ENCODE measurements at places on chromosomes 5 and 9. TPM values are rescaled to one million over a fixed set of nuclear protein-coding genes. Genes with fewer than 3 reads are reported as not detected.

- no peak for DNase-seq
Observed at GRCh38 chr5:110590187-110590586, 136.3 kb downstream of the TMEM232 start.

DNA sequence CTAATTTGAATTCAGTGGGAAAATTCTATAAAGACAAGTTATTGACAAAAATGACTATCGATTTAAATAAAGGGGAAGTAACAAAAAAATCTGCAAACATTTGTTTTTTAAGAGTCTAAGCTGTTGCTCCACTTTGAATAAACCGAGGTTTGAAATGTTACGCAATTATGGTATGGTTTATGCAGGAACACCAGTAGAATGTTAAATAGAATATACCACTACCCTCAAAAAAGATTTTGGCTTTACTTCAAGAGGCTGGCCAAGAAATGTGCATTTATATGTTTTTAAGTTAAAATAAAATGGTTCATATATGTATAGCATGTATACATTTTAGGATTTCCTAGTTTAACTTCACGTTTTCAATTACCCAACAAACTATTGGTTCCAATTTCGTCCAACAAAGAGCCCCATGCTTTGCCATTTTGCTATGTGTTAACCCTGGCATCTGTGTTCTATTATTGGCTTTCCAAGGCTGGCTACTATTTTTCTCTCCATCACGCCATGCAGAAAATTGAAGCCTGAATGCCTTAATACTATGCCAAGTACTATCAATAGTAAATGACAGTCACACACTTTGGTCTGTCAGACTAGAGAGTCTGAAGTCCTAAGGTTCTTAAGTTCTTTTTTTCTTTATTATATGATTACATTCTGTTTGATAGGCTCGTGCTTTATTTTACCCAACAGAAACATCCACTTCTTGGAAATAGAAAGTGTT, 171.2 kb downstream of the BRINP1 start:
- DNase-seq, result no peak

DNA sequence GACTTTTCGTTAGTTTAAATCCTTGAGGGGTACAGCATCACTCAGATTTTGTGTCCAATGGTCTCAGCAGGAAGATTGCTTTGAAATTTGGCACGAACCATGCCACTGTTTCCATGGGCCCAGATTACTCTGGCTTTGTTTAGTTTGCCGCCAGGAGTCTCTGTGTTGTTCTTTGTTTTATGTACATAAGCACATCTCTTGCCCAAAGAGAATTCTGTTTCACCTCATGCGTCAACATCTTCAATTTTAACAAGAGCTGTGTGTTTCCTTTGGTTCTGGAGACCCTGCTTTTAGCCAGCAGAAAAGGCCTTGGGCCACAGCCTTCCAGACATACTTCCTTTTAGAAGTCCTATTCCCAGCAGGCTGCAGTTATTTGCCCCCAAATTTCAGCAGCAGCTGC, 62.4 kb downstream of the TNPO1 start:
- DNase-seq, result no peak

EQTN gene
- not detected for total RNA-seq

DNA sequence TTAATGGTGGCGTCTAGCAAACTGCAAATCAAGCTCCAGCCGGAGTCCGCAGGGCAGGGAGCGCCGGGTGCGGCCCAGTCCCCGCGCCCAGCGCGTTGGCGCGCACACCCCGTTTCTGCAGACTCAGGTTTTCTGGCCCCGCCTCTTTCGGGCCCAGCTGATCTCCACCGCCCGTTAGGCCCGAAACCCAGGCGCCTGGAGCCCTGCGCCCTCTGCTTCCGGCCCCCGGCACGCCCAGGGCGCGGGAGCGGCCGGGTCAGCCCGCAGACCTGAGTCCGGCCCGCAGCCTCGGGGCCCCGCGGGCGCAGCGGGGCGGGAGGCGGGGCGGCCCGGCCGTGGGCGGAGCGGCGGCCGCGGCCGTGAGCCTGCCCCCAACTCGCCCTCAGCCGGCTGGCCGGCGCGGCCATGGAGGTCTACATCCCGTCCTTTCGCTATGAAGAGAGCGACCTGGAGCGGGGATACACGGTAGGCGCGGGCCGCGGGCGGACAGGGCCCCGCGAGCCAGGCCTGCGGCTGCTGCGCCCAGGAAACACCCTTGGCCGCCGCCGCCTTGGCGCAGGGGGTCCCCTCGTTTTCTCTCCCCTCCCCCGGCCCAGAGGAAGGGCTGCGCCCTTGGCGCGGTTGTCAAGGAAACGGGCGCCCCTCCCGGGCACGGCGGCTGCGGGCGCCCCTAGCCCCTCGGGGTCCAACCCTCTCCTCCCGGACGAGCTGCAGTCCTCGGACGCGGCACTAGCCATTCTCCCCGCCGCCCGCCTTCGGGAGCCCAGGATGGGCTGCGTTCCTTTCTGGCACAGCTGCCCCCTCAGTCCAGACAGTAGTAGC, at the start of gene SNX24:
TSS of gene SNX24 (plus strand) at position 385 of the 822 bp plus-strand sequence. CDS start at position 406, 21 bp downstream.
- DNase-seq, result peak; percentile 55

SPINK4 gene
- total RNA-seq, result not detected

TRPM3 gene
- not detected for total RNA-seq

LPAR1 gene
- total RNA-seq, result 124 TPM

DNA sequence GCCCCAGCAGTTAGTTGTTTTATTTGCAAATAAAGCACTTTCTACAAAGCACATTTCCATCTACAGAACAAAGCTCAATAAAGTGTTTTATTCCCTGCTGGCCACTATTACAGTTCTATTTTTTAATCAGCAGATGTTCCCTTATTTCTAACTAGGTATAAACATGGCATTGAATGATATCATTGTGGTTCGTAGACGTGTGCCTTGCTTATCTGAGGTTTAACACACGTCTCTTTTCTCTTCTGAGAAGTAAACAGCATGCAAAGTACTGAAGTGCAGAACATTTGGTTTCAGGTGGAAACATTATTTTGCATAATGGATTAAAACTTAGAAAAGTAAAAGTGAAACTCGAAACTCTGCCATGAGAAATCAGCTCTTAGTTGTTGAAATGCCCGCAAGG, 1989.3 kb upstream of the WWC1 start:
- DNase-seq, result no peak

GRCh38 chr9:138069731-138070456, 192.3 kb downstream of the CACNA1B start:
- no peak for DNase-seq

ZFR gene
- 72.8 TPM for total RNA-seq

DNA sequence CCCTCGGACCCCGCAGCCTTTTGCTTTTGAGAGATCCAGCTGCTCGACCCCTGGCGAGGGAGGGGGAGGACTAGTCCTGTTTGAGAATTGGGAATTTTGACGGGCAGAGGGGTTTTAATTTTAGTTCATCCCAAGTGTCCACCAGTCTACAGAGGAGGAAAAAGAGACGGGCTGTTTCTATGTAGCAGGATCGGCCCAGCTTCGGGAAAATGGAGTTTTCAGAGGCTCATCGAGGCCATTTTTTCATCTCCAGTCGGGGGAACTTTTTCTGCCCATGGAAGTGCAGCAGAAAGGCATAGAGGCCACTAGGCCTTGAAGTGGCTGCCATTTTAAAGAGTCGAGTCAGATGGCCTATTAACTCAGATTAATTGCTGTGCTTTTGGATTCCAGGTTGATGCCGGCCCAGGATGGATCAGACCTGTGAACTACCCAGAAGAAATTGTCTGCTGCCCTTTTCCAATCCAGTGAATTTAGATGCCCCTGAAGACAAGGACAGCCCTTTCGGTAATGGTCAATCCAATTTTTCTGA, 1.2 kb downstream of the NSD1 start:
- no peak for DNase-seq

ADAMTSL1 gene
- 49.4 TPM for total RNA-seq

DNA sequence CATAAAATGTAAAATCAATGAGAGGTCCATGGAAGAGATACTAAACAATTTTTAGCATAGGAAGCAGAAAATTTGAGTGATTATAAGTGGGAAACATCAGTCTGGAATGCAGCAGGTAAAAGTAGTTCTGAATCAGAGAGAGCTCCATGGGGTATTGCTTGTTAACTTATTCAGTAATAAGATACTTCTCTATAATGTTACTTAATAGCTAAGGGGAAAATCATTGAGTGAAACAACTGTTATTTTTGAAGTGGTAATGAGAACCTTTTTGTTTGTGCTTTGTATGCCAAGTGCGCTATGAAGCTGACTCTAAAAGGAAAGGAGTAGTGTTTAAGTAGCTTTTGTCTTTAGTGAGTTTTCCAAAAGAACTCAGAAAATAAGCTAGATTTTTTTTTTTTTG, 95.2 kb downstream of the ERBIN start:
- DNase-seq, result no peak

- DNase-seq, result no peak
Observed at GRCh38 chr5:103674739-103675138, 112.2 kb upstream of the NUDT12 start.

DNAH5 gene
- 1.5 TPM for total RNA-seq

NIM1K gene
- 0.30 TPM for total RNA-seq

GRCh38 chr9:97979788-97980478, 3.2 kb upstream of the ANP32B start:
- DNase-seq, result no peak

GRCh38 chr9:134607971-134608370, 33.6 kb upstream of the COL5A1 start:
- no peak for DNase-seq

GRCh38 chr5:151363673-151364072, 16.3 kb upstream of the SLC36A2 start:
- DNase-seq, result no peak

DNA sequence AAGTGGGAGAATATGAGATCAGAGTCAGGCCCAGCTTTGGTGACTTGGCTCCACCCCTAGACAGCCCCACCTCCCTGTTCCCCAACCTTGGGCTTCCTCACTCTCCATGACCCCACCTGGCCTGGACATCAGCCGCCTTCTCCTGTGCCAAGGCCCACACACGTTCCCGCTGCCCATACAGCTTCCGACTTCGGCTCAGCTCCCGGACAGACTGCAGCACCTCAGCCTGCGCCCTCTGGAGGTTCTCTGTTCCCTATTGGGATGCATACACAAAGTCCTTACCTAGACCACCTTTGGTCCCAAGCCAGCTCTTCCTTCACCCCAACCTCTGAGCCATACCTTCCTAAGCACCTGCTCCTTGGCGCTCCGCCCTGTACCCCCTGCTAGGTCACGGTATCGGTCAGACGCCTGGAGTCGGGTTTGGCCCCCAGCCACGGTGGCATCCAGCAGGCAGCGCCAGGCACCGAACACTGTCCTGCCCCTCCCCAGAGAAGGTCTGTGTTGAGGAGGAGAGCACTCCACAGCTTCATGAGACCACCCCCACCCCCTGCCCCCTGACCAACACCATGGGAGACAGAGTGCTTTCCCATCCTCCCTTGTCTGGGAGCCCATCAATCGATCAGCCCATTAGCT, 2.0 kb downstream of the FCHSD1 start:
- DNase-seq, result no peak

SPINK13 gene
- total RNA-seq, result not detected

DNA sequence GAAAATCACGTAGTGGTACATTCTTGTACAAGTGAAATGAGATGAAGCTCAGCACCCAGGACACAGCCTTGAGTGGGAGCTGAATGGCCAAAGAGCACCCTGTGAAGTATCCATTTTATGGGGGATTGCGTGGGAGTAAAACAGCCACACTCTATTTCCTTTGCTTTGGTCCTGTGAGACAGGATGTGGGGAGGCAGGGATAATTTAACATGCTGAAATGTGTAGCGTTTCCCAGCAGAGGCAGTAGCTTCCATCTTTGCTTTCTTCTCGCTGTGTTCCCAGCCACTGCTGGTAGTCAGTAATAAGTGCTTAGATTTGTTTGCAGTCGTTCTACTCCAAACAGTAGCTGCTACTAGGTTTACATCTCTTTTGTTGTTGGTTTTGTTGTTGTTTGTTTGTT, 4.4 kb downstream of the IL31RA start:
- no peak for DNase-seq

CMBL gene
- 37.8 TPM for total RNA-seq

NME5 gene
- total RNA-seq, result 0.67 TPM

DNA sequence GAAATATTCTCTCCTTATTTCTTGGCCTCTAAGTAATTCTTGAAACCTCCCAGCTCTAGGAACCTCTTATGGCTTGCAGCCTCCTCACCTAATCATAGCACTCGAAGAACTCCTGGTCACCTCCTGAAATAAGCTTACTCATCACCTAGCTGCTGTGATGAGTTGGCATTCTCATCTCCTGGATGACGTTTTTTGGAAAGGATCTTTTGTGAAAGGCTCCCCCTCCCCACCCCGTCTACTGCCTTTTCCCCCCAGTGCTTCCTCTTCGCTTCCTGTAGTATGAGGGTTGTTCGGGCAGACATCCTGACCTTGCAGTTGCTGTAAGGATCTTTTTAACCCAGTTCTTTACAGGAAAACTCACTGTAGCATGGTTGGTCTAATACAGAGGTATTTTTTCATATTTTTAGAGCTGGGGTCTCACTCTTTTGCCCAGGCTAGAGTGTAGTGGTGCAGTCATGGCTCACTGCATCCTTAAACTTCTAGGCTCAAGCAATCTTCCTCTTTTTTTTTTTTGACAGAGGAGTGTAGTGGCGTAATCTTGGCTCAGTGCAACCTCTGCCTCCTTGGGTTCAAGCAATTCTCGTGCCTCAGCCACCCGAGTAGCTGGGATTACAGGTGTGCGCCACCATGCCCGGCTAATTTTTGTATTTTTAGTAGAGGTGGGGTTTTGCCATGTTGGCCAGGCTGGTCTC, 41.8 kb downstream of the ARHGAP26 start:
- DNase-seq, result no peak

PFDN1 gene
- 88.8 TPM for total RNA-seq

PDGFRB gene
- 158 TPM for total RNA-seq
